ENCODE measurements at places on chromosomes 2 and 18.

GRCh38 chr18:33264566-33264965 lies 176.0 kb downstream of the CCDC178 start:
- no peak for DNase-seq

DNA sequence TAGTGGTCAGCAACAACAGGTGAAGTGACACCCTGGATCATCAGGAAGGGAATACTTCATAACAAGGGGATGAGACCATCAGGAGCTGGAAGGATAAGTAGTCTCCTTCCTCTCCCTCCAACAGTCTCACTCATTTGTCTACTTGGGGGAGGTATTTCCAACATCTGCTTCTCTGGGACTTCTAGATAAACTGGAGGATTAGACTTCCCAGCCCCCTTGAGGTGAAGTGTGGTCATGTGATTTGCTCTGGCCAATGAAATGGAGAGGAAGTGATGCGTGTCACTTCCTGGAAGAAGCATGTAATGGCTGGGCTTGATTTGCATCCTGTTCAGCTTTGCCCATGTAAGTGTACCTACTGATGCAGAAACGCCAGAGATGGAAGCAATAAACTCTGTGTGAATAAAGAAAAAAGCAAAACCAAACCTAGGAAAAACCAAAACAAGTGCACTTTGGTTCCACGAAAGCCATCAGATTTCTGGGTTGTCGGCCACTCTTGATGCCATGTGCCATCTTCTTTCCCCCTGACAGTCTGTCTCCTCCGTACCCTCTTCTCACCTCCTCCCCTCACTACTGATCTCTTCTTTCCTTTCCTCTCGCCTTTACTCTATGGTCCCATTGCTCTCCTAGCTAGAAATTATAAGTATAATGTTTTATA lies 76.1 kb upstream of the DNMT3A start:
- DNase-seq: no peak

- no peak for DNase-seq
Measured at GRCh38 chr2:29223257-29223656, 108.0 kb downstream of the CLIP4 start.

DNA sequence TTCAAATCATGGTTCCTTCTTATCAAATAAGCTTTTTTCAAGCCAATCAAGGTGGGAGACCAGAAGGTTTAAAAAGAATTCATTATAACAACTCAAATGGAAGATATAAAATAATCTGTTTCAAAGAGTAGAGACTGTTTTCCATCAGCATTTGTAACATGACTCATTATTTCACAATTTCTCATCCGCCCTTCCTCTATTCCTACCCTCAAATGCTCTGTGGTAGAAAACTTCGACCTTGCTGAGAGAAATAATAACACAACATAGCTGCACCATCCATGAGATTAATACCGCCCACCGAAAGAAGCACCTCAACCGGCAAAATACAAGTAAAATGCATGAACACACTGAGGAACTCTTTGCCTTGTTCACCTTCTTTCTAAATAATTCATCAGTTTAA lies 2039.2 kb upstream of the CELF4 start:
- no peak for DNase-seq

DNA sequence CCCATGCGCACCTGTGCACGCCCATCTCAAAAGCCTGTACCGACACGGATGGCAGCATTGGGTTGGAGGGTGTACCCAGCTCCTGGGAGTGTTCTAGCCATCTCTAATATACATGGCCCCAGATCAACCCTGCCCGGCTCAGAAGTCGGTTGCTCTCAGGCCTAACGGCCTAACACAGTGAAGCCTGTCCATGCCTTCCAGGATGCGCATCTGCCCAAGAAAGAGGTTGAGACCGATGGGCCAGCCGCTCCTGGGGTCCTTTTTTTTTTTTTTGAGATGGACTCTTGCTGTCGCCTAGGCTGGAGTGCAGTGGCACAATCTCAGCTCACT lies 32.1 kb downstream of the PDIA6 start:
- no peak for DNase-seq

Measured in stimulated activated CD4-positive, alpha-beta T cell treated with anti-CD3 and anti-CD28 coated beads, Interleukin-1b, Interleukin-23, amount 100 ng/mL, for 4 hours (primary cell).